Aorta (tissue), 5 donors: ENCODE measurements at places on chromosomes 6 and 20.
A peak's percentile ranks its signal among the peaks of the same experiment; 100 is the strongest.

- no peak for DNase-seq
Measured at GRCh38 chr6:130796313-130796905, 30.8 kb upstream of the SMLR1 start.

GRCh38 chr6:13536796-13537526 is 37.4 kb upstream of the SIRT5 start:
- no peak for DNase-seq

- DNase-seq, result no peak
Measured at GRCh38 chr6:106334646-106335448, 9.3 kb upstream of the ATG5 start.

DNA sequence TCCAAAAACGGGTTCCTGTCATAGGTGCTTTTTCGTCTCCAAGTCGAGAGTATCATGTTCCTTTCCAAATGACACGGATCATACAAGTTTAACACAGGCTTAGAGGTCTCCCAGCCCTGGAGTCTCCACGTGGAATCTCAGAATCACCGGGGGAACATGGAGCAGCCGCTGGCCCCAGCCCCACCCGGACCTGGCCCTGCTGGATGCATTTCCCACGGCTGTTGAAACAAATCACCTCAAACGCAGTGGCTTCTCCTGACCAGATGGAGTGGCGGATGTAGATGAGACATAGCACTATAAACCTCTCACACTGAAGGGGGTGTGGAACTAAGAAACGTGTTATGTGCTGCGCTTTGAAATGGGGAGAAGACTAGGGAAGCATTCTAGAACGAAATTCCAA is 70.0 kb upstream of the FRMD1 start:
- DNase-seq, result peak; percentile 54

DNA sequence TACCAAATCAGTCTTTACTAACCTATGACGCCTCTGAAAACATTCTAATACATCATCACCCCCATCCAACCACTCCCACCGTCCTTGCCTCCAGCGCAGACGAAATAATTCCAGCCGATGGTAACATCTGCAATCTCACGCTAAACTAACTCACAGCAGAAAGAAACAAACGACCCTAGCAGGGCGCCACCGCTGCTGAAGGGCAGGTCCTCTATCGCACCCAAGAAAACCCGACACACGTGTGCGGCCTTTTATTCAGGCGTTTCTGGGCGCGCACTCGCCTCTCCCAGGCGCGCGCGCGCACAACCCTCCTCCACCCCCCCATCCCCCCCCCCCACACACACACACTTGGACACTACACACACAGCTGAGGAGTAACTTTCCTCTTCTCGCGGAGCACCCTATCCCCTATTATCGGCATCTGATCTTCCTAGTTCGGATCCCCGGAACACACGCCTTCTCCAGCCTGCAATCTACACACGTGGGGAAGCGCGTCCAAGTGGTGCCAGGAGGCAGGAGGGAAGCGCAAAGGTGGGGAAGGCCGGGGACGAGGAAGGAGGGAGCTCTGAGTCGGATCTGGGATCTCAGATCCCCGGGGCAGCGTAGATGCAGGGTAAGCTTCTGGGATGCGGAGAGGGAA is 1.4 kb downstream of the GFOD1 start:
- no peak for DNase-seq

- DNase-seq, result no peak
Measured at GRCh38 chr6:47922391-47922790, 140.6 kb downstream of the OPN5 start.

DNA sequence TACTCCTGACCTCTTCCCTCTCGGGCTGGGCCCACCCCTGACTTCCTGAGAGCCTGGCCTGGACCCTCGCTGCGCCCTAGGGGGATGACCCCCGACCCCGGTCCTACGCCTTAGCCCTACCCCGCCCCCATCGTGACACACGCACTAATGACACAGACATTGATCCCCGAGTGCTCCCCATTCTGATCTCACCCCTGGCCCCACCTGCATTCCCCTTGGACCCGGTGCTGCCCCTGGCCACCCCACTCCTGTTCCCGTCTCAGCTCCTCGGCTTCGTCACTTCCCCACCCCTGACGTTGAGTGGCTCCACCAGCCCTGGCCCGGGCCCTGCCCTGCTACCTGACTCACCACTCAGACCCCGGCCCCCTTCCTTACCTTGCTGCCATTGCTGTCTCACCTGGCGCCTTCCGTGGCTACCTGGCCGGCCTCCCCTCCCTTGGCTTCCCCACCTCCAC is 12.1 kb downstream of the RBCK1 start:
- DNase-seq, result peak; percentile 55

DNA sequence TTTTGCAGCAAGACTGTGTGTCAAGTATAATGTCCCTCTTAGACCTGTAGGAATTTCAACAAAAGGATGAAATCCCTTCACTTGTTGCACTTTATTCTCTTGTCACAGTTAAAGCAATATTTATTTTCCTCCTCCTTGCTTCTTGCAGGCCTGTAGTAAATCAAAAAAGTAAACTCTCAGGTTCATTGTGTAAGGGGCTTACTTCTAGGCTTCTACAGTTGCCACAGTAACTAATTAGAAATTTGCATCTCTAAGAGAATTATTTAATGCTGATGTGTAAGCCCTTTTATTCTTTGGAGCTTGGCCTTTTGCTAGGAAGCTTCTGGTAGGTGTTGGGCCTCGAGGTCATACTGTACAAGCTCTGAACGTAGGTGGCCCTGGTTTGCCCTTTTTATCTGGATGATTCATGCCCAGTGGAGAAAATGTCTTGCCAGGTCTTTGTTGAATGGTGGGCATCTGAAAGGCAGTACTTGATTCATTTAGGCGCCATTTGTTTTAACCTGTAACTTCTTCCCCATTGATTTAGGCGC is 47.4 kb upstream of the OLIG3 start:
- DNase-seq, result no peak

- no peak for DNase-seq
Measured at GRCh38 chr6:12844284-12845223, 128.0 kb downstream of the PHACTR1 start.

DNA sequence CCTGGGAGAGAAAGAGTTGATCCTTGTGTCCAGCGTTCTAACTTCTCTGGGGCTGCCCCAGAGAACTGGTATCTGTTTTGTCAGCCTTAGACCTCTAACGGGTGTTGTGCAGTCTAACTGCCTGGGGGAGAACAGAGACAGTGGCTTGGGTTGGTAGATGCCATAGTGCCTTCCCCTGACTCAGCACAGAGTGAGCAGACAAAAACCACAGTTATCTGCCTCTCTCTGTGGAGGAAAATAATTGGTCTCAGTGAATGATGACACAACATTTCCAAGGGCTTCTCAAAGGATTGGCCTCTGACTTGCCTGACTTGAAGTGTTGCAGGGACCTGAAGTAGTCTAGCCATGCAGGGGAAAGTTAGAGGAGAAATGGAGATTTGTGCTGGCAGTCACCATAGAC is 226.2 kb upstream of the MAN1A1 start:
- no peak for DNase-seq

- DNase-seq, result no peak
Measured at GRCh38 chr20:59576216-59576953, 28.0 kb upstream of the PHACTR3 start.
